GM12878 (cell line): ENCODE measurements at places on chromosomes 13 and 19. TPM values are rescaled to one million over a fixed set of nuclear protein-coding genes. Genes with fewer than 3 reads are reported as not detected.

ZGLP1 gene
- polyA plus RNA-seq: 1.4 and 2.0 TPM in 2 replicates

MATK gene
- polyA plus RNA-seq: 0.24 and 1.1 TPM in 2 replicates

RNASEH2A gene
- 98.1 and 103 TPM in 2 replicates for polyA plus RNA-seq

GPATCH1 gene
- 7.3 and 9.6 TPM in 2 replicates for polyA plus RNA-seq

PALM3 gene
- polyA plus RNA-seq: 0.07 TPM in 1 of 2 replicates, not detected in the other

SEMA6B gene
- not detected in 2 replicates for polyA plus RNA-seq

DACH1 gene
- not detected in 2 replicates for polyA plus RNA-seq

PSG2 gene
- polyA plus RNA-seq: not detected in 2 replicates

SKA3 gene
- polyA plus RNA-seq: 64.6 and 69.7 TPM in 2 replicates

SUGT1 gene
- 122 and 125 TPM in 2 replicates for polyA plus RNA-seq

KCNRG gene
- 0.40 and 0.53 TPM in 2 replicates for polyA plus RNA-seq

CPAMD8 gene
- polyA plus RNA-seq: 0.11 and 0.21 TPM in 2 replicates

U2AF1L4 gene
- polyA plus RNA-seq: 16.0 and 17.4 TPM in 2 replicates

EPS8L1 gene
- polyA plus RNA-seq: 0.56 and 1.2 TPM in 2 replicates

DHDH gene
- 0.40 TPM in 1 of 2 replicates, not detected in the other for polyA plus RNA-seq

ZNF813 gene
- 2.7 and 2.9 TPM in 2 replicates for polyA plus RNA-seq

UPK1A gene
- polyA plus RNA-seq: not detected in 2 replicates

SLC1A6 gene
- not detected in 2 replicates for polyA plus RNA-seq

C2CD4C gene
- polyA plus RNA-seq: not detected in 2 replicates

USHBP1 gene
- 0.27 and 0.33 TPM in 2 replicates for polyA plus RNA-seq

MEDAG gene
- polyA plus RNA-seq: not detected in 2 replicates

TPTE2 gene
- polyA plus RNA-seq: 0.83 and 1.7 TPM in 2 replicates

NTF4 gene
- polyA plus RNA-seq: not detected in 2 replicates

COX7A1 gene
- not detected in 2 replicates for polyA plus RNA-seq

RFPL4AL1 gene
- polyA plus RNA-seq: not detected in 2 replicates

C19orf33 gene
- polyA plus RNA-seq: 0.28 TPM in 1 of 2 replicates, not detected in the other

UBE2L5 gene
- 0.21 TPM in 1 of 2 replicates, not detected in the other for polyA plus RNA-seq
